ENCODE measurements at places on chromosomes 5 and 9. TPM values are rescaled to one million over a fixed set of nuclear protein-coding genes. Genes with fewer than 3 reads are reported as not detected.

DNA sequence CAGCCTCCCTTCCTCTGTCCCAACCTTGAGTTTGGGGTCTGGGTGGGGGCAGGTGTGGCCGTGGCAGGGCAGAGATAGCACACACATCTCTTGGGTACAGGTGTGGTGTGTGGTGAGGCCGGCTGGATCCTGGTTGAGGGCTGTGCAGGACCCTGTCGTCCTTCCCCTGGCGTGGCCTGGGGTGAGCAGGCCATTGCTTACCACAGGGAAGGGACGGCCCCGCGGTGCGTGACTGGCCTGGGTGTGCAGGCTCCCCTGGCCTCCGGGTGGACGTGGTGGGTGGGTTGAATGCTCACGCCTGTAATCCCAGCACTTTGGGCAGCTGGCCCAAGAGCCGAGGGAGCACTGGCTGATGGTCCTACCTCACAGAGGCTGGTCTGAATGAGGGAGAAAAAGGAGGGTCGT, 1.2 kb downstream of the ARRDC1 start:
- no peak for DNase-seq

RABGAP1 gene
- 37.4 TPM for polyA plus RNA-seq

GRCh38 chr5:171673328-171673727, 112.3 kb upstream of the SMIM23 start:
- no peak for DNase-seq

GRCh38 chr5:122291000-122291901, 20.8 kb upstream of the SNCAIP start:
- DNase-seq: no peak

SMIM33 gene
- not detected for polyA plus RNA-seq
